ENCODE measurements at places on chromosomes 1 and 21.

DNA sequence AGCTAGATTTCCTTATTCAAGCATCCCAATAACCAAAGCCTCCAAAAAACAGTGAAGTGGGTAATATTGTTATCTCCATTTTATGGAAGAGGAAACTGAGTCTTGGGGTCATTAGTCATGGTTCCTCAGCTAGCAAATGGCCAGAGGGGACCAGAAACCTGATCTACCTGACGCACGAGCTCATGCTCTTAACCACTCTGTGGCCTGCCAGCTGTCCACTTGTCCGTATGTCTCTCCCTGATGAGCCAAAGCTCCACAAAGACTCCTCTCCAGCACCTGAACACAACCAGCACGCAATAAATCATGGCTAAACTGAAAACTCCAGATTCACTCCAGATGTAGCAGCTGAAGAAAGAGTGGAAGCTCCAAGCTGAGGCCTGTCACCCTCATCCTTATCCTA lies 5.8 kb downstream of the CAPN8 start:
- DNase-seq: no peak

GRCh38 chr1:68442822-68443556 lies 6.8 kb downstream of the RPE65 start:
- DNase-seq: peak; percentile 9

DNA sequence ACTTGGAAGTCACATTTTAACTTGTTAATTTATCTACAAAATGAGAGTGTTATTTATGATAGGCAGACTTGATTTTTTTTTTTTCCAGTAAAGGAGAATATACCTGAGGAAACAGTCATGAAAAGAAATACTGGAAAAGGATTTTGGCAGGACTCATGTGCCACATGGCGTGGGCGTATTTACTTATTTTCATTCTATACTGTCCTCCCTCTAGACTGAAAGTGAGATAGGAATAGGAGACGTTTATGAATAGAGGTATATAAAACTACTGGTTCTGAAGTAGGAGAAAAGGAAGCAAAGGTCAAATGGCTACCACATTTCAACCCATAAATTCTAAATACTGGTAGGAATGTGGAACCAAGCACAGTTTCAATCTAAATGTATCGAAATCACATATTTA lies 94.8 kb upstream of the MPC2 start:
- no peak for DNase-seq

DNA sequence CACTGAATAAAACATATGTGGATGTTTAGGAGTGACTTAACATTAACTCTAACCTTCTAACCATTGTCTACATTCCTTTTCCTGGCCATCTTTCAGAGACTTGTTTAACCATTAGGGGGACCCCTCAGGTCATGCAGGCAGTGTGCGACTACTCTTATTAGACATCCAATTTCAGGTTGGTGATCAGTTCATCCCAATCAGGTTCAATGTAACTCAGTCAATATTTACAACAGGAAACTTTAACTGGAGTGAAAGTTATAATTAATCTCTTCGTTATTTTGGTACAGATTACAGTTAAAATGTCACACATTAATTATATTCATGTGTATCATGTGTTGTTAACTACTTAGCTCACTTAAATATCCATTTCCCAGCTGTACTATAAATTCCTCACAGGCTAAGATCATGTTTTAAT lies 68.8 kb upstream of the RGS1 start:
- no peak for DNase-seq

GRCh38 chr21:43574741-43575472 lies 84.4 kb downstream of the HSF2BP start:
- no peak for DNase-seq

DNA sequence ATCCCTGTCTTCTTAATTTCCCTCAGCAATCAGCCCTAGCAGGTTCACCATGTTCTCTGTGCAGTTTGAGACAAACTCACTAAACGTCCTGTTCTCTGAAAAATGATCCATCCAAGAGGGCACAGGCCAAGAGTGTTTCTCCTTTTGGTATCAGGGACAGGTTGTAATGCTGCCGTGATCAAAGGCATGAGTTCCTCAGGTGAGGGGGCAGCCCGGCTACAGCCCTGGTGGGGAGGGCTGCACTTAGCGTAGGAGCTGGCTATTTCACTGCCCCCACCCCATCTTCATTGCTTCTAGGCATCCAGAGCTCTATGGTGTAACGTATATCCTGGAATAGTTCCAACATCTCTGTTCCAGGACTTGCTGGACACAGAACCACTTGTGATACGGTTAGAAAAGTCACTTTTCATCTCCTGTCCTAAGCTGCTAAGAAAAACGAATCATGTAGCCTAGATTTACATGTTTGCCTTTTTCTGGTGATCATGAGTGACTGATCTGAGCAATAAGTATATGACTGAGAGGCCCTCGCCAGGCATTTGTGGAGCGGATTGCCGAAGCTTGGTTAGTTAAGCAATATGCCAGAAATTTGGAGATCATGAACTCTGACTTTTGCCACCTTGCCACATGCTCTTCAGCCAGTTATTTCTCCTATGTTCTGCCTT lies 41.1 kb upstream of the SRP9 start:
- DNase-seq: no peak

GRCh38 chr1:119974013-119974412 lies 77.7 kb upstream of the ADAM30 start:
- peak; percentile 19 for DNase-seq

GRCh38 chr1:26023009-26023408 lies 1.4 kb downstream of the EXTL1 start:
- no peak for DNase-seq

DNA sequence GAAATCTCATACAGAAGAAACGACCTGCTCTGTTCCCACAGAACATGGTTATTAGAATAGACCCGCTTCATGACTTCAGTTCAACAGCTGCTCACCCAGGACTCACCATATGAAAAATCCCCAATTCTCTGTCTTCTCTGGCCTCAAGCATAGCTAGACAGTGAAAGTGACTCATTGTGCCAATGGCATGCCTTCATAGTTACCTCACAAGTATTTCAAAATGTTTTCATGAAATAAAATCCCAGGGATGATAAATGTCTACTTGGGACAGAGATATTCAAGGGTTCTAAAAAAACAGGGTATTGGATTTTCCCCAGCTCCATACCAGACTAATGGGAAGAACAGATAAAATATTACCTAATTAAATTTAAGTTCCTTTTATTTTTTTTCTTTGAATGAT lies 82.3 kb downstream of the NOTCH2 start:
- DNase-seq: no peak

DNA sequence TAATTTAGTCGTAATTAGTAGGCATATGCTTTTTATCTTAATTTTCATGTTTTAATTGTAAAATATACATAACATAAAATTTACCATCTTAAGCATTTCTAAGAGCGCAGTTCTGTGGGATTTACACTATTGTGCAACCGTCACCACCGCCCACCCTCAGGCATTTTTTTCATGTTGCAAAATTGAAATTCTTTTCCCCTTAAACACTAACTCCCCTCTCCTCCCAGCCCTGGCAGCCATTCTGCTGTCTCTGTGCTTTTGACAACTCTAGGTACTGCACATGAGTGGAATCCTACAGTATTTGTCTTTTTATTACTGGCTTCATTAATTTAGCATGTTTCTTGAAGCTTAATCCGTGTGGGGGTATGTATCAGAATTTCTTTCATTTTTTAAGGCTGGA lies 7.8 kb downstream of the PIK3CD start:
- no peak for DNase-seq

GRCh38 chr21:35697321-35697808 lies 363.0 kb downstream of the SETD4 start:
- peak; percentile 73 for DNase-seq

DNA sequence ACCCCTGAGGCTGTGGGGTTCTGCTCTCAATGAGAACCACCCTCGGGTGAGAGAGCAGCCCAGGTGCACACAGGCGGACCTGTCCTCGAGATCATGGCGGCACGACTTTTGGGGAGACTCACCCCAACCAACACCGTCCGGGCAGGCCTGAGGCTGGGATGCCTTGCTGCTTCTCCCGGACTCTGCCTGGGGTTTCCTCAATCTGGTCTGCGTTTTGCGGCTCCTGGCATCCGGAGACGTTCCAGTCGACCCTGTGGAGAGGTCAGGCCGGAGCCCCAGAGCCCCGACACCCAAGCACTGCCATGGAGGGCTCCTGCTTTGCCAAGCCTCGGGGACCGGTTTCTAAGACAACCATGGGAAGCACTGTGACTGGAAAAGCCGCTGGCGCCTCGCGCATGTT lies 3879.7 kb downstream of the SRGAP2C start:
- no peak for DNase-seq

GRCh38 chr1:197302775-197303174 lies 34.7 kb downstream of the CRB1 start:
- no peak for DNase-seq

DNA sequence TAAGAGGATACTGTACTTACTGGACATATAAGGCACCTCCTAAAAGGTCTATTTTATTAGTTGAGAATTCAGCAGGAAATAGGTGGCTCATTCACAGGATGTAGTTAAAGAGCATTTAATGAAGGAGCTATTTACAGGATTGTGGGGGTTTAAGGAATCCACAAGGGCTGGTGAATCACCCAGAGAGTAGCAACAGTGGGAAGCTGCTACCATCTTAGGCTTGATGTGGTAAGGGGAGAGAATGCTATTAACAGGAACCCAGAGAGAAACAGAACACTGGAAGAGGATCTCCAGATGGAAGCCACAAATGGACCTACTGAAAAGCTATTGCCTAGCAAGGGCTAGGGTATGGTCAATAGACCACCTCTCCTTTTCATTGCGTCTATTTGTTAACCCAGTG lies 52.0 kb upstream of the COL11A1 start:
- DNase-seq: no peak

GRCh38 chr1:70528590-70529333 lies 117.7 kb downstream of the CTH start:
- DNase-seq: no peak

- peak; percentile 45 for DNase-seq
These were observed at the start of gene VWA5B1 for GRCh38 chr1:20290624-20291597. VWA5B1 (plus strand) TSS chr1:20290875; CDS start chr1:20310602, 19,727 bp downstream.

- no peak for DNase-seq
These were observed 24.8 kb upstream of the GFI1 start for GRCh38 chr1:92511541-92511940.

DNA sequence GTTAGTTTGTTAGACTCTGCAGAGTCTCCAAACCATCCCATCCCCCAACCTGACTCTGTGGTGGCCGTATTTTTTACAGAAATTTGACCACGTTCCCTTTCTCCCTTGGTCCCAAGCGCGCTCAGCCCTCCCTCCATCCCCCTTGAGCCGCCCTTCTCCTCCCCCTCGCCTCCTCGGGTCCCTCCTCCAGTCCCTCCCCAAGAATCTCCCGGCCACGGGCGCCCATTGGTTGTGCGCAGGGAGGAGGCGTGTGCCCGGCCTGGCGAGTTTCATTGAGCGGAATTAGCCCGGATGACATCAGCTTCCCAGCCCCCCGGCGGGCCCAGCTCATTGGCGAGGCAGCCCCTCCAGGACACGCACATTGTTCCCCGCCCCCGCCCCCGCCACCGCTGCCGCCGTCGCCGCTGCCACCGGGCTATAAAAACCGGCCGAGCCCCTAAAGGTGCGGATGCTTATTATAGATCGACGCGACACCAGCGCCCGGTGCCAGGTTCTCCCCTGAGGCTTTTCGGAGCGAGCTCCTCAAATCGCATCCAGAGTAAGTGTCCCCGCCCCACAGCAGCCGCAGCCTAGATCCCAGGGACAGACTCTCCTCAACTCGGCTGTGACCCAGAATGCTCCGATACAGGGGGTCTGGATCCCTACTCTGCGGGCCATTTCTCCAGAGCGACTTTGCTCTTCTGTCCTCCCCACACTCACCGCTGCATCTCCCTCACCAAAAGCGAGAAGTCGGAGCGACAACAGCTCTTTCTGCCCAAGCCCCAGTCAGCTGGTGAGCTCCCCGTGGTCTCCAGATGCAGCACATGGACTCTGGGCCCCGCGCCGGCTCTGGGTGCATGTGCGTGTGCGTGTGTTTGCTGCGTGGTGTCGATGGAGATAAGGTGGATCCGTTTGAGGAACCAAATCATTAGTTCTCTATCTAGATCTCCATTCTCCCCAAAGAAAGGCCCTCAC lies at the start of gene OLIG2:
Gene OLIG2, plus strand, starts transcription at position 447 of the 954 bp plus-strand sequence. CDS start 928 bp downstream, outside the sequence.
- DNase-seq: no peak
